ENCODE measurements at places on chromosomes 2 and 18.

GRCh38 chr2:164954954-164955701 lies at the start of gene SLC38A11:
SLC38A11 (minus strand) TSS chr2:164955525; CDS start chr2:164955247, 278 bp downstream.
- no peak for DNase-seq

- no peak for DNase-seq
Observed at GRCh38 chr18:64119916-64120315, 29.0 kb downstream of the LINC00305 start.

DNA sequence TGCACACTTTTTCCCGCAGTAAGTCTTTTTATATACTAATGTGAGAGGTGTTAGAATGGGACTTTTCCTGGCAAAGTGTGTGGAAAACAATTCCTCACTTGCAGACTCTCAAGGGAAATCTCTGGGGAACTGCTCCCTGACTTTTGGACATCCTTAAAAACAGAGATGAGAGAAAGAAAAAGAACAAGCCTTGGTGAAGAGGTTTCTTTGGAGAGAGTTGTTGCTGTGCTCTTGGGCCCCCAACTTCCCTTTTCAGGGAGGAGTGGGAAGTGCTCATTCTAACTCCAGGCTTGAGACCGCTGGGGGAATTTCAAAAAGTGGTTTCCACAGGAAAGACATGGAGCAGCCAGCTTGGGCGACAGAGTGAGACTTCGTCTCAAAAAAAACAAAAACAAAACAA lies 142.6 kb upstream of the SPRED2 start:
- no peak for DNase-seq

- no peak for DNase-seq
Observed at GRCh38 chr18:62883937-62884735, 168.8 kb downstream of the PHLPP1 start.

DNA sequence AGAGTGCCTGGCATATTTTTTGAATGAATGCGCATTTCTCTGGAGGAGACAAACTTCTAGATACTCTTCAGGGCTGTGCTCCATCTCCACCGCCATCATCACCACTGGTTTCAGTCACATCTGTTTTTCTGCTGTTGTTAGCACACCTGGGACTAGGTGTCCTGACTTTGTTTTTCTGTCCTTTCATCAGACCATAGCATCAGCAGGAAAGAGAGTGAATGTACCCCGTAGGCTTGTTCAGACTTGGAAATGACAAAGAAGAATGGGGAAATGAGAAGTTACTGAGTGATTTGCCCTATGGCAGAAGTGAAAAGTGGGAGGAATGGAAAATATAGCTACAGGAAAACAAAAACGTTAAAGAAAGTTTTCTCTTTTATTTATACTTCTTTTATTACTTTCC lies 965.2 kb upstream of the FANCL start:
- no peak for DNase-seq

DNA sequence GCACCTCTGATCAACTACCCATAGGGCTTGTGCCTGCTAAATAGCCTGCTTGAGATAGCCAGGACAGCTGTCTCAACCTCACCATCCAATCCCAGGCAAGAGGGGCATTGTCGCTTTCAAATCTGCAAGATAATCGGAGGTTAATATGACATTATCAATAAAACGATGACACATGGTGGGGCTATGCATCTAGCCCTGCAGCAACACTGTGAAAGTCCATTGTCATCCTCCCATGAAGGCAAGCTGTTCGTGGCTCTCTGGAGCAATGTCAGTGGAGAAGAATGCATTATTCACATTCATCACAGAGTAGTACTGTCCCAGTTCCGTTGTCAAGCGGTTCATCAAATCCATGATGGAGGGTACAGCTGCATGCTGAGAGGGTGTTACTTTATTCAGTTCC lies 18.9 kb upstream of the KLHL23 start:
- DNase-seq: no peak

- DNase-seq: no peak
Observed at GRCh38 chr2:96685577-96686459, 43.3 kb downstream of the FER1L5 start.

- no peak for DNase-seq
Observed at GRCh38 chr2:229434187-229434586, 163.1 kb upstream of the PID1 start.

DNA sequence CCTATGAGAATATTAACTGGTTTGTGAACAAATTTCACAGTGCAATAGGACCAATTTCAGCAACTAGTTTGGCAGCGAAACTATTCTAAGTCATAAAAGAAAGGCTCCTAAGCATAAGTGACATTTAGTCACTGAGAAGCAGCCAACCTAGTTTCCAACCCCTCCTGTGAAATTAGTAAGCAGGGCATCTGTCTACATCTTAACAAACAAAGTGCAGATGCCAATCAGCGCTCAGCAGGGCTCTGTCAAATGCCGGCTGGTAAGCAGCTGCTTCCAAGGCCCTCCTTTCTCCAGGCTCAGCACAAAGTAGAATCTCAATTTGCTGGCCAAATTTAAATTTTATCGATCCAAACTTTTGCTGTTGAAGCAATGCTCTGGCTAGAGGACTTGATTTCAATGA lies 124.7 kb downstream of the ICOS start:
- no peak for DNase-seq

- DNase-seq: no peak
Observed at GRCh38 chr2:65281627-65282351, 54.2 kb downstream of the ACTR2 start.

GRCh38 chr2:172376505-172377125 lies 50.8 kb upstream of the ITGA6 start:
- DNase-seq: no peak

DNA sequence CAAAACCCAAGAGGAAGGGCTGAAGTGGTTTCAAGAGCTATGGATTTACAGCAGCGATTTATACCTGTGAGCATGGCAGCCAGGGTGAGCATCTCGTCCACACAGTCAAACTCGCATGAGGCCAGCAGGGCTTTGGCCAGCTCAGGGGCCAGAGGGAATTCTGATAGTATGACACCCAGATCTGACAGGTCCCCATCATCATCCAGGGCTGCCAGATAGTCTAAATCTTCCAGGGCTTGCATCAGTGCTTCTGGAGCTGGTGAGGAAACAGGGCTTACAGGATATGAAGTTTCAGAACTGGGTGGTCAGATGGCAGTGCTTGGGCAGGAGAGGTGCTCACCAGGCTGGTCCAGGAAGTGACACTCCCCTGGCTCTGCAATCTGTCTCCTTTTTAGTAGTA lies 3.5 kb downstream of the DQX1 start:
- no peak for DNase-seq

DNA sequence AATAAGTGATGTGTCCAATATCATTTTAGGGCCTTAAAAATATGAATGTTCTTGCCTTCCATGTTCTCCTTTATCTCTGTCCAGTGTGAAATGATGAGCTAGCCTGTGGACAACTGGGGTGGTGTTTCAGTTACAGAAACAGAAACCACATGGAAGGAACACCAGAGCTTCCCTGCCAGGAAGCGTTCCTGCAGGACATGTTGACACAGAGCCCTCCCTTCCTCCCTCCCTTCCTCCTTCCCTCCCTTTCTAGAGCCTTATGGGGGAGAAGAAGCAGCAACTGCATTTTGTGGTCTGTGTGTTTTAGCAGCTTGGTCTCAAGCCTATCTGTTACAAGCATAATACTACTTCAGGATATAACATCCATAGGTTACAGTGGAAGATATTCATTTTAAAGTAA lies 539.7 kb upstream of the NETO1 start:
- DNase-seq: no peak

GRCh38 chr18:55268151-55268601 lies 308.9 kb upstream of the CCDC68 start:
- no peak for DNase-seq

- no peak for DNase-seq
Observed at GRCh38 chr2:241344925-241345651, 11.0 kb upstream of the FARP2 start.

DNA sequence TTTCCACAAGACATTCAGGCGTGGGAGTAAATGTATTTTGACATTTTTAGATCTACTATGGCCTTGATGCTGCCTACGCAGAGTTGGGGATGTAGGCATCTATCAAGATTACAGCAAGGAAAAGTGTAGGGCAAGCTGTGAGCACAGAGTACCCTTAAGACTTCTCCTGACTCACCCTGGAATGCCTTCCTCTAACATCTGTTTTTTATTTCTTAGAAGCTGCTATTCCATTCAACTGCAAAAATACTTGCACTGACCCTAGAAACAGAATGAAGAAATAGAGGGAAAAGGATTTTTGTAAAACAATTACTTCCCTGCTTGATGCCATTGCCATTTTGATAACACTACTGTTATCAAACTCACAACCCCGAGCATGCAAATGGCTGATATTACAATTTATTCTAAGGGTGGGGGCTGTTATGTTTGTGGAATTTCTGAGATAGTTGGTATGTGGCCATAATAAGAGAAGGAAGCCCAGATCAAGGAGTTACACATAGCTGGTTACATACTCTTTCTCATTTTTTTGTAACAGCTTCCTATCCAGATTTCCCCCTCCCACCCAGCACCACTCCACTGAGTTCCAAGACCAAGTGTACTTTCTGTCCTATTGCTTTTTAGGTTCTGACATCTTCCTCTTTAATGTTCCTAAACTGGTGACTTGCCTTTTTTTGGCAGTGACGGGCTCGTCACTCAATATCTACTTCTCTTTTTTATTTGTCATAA lies 6.0 kb upstream of the ROCK1 start:
- DNase-seq: no peak

DNA sequence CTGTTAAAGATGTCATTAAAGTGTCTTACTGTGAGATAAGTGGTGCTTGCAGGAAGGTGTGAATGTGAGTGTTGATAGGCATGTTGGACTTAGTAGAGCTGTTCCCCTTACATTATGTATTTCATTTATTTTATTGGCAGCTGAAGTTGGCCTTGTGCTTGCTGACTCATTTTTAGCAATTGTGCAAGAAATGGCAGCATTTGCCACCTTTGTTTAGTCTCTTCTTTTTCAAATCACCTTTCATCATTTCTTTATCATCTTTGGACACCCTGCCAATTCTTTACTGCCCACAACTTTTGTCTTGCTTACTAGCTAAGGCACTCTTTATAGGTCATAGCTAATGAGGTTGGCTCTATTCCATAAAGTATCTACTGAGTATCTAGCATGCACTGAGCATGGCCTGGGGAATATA lies 130.3 kb upstream of the LYPD6 start:
- DNase-seq: no peak

GRCh38 chr2:6750411-6751158 lies 115.1 kb downstream of the CMPK2 start:
- no peak for DNase-seq

GRCh38 chr2:242032780-242033656 lies 163.5 kb downstream of the RTP5 start:
- DNase-seq: no peak

DNA sequence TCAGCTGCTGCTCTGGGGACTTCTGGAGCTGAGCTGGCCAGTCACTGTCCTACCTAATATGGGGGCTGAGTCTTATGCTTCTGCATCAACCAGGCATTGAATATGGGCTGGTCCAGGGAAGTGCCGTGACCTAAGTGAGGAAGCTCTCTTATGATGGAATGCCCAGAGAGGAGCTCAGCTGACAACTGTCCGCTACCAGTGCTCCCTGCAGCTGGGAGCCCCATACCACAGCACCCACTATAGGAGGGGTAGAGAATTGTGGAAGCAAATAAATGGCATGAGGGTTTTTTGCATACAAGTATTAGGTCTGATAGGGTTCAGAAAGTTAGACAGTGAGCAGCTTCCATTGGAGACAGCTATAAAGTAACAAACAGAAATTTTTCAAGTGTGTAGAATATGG lies 4.5 kb downstream of the TIMM21 start:
- no peak for DNase-seq

- DNase-seq: no peak
Observed at GRCh38 chr2:219404954-219405353, 13.2 kb upstream of the DES start.

- no peak for DNase-seq
Observed at GRCh38 chr18:73509460-73509859, 638.2 kb downstream of the FBXO15 start.

DNA sequence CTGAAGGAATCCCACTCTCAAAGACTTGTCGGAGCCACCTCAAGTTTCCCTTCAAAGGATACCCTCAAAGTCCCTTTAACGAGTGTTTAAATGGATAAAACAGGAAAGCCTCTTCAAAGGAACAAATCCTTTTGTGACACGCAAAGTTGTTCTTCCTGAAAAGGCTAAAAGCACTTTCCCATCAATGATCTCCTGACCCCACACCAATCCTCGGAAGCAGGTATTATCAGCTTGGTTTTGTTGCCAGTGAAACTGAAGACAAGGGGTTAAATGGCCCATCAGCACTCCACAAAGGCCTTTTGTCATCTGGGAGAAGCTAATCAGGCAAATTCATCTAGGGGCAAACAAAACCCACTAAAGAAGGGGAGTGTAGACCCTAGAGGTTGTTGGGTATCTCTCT lies 418.0 kb upstream of the ID2 start:
- no peak for DNase-seq

DNA sequence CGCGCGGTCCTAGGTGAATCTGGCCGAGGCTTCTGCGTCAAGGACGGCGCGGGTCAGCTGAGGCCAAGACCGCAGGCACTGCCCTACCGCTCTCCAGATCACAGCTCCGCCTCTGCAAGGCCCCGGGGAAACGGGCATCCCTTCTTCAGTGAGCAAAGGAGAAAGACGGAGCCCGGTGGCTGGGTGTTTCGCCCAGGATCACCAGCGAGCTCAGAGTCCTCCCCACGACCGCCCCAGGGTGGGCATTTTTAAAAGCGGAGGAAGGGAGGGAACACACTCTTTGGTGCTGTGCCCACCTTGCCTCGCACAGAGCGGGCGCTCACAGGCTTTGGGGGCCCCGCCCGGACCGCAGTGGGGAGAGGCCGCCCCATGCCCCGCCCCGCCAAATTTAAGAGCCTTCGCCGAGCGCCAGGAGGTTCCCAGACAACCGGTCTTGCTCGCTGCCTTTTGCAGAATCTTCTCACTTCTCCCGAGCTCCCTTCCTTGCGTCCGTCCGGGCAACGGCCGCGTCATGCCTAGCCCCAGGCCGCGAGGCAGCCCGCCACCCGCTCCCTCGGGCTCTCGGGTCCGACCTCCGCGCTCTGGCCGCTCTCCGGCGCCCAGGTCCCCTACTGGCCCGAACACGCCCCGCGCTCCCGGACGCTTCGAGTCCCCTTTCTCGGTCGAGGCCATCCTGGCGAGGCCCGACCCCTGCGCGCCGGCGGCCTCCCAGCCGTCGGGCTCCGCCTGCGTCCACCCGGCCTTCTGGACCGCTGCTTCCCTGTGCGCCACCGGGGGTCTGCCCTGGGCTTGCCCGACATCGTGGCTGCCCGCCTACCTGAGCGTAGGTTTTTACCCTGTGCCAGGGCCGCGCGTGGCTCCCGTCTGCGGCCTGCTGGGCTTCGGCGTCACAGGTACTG lies at the start of gene NOTO:
NOTO (plus strand) TSS at position 419 of the 899 bp plus-strand sequence; CDS start at position 512, 93 bp downstream.
- no peak for DNase-seq

DNA sequence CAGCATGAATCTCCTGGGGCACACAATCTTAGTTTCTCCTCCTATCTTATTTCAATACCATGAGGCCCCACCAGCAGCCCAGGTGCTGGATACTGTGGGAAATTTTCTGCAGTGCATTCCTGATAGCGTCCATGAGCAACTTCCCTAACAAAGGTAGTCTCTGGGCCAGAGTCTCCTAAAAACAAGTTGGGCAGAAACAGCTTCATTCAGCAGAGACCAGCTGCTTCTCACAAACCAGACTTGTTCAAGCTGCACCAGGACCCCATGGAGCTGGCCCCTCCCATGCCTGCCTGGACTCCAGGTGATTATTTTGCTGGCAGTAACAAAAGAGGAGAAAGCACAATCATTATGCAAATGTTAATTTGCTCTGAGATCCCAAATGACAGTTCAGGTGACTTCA lies 31.4 kb downstream of the MYO5B start:
- no peak for DNase-seq

GRCh38 chr2:177633910-177634294 lies 241.3 kb downstream of the AGPS start:
- no peak for DNase-seq

All from H54 (cell line).